Left ventricle myocardium inferior (tissue), 1 donor: ENCODE measurements at places on chromosomes 13 and 19. TPM values are rescaled to one million over a fixed set of nuclear protein-coding genes. Genes with fewer than 3 reads are reported as not detected.

GRIN2D gene
- 0.30 TPM for total RNA-seq

ADAT3 gene
- total RNA-seq: 1.8 TPM

ING1 gene
- total RNA-seq: 6.9 TPM

KIR3DL2 gene
- not detected for total RNA-seq

LENG9 gene
- 1.7 TPM for total RNA-seq

SIGLEC12 gene
- 0.11 TPM for total RNA-seq

SIGLEC9 gene
- 1.7 TPM for total RNA-seq
